Right renal pelvis (tissue), 4 donors: ENCODE measurements at places on chromosomes 5 and 9.
A peak's percentile ranks its signal among the peaks of the same experiment; 100 is the strongest.

- DNase-seq: no peak
Observed at GRCh38 chr9:107707428-107707837, 217.9 kb upstream of the KLF4 start.

DNA sequence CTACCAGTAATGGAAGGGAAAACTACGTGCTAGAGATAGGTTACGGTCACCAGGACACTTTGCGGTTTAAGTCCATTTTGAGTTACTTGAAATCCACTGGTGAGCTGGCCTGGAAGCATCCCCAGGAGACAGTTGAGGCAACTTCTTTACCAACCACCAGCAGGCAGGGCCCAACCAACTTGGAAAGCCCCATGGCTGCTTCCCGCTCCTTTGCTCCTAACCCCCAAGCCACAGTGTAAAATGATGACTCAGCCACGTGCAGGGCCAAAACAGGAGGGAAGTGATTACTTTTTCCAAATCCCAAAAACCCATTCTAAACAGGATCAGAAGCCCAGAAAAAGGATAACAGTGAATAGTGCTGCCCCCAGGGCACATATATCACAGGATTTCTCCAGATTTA is 87.4 kb downstream of the PAX5 start:
- DNase-seq: no peak

DNA sequence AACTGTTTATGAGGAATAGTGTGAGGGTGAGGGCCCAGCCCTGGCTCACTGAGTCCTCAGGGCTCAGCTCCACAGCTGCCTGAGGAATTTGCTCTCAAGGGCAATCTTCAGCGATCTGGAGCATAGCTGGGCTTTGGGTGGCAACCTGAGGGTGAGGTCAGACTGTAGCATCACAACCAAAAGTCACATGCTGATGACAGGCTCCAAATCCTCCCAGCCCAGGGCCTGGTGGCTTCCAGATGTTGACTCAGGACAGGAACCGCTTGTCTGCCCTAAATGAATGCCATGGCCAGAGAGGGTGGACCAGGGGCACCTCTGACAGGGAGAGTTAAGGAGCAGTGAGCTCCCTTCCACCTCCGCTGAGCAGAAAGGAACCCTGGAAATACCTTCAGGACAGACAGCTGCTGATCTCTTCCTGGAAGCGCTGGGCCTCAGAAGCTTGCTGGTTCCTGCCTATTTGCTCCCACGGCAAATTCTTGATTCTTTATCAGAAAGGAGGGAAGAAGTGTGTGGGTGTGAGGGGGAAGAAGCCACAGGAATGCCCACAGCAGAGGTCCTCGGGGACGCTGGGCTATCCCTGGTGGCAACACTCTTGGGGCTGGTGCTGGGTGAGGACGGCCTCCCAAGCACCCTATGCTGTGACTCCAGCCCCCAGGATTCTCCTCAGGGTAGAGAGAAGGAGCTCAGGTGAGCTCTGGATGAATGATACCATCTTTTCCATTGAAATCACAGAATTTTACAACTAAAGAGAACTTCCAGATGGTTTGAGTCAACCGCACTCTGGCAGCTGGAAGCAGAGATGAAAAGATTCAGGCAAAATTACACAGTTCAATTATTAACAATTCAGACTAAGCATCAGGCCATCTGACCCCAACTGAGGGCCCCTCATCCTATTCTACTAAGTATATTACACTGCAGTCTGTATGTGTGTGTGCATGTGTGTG is 13.8 kb upstream of the CTSL start:
- no peak for DNase-seq

DNA sequence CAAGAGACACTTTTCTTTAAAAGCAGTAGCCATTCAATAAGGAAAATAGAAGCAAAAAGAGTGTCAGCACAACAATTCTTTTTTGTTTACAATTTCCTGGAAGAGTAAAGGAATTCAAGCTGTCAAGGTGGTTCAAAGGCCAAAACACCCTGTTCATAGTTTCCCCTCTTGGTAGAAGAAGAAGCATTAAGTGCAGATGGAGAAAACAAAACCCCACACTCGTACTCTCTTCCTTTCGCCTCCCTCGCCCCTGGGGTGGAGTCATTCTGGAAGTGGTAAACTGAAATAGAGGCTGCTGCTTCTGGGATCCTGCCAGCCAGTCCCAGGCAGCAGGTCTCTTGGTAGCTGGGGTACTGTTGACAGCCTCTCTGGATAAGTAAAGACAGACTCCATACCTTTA is 105.0 kb downstream of the ANKRD55 start:
- no peak for DNase-seq

DNA sequence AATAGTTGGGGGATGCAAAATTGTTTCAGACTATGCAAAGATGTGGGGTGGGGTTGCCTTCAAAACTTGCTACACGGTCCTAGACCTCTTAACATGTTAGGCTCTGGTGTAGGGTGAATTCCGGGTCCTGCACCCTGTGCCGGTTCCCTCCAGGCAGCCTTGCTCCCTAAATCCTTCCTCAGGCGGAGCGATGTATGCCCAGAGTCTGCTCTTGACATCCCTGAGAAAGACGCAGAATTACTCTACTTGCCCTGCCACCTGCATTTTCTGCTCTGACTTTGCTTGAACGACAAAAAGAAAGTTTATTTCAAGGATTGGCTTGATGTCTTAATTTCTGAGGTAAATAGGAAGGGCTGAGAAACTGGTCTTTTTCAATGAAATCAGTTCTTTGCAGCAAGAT is 691 bp downstream of the THBS4 start:
- no peak for DNase-seq

DNA sequence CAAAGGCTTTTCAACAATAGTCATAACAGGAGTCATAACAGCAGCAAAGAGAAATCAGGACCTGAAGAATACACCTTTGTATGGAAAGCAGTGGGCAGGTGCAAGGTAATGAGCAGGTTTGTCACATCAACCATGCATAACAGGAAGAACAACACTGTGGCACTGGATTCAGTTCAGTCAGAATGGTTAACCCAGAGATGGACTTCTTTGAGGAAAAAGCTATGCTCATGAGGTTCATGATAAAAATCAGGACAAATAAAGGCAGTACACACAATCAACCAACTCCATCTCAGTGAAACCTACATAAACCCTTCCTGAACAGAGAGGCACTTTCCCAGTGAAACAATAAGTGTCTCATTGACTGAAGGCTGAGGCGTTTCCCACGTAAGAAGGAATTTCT is 27.0 kb downstream of the ABITRAM start:
- DNase-seq: no peak

DNA sequence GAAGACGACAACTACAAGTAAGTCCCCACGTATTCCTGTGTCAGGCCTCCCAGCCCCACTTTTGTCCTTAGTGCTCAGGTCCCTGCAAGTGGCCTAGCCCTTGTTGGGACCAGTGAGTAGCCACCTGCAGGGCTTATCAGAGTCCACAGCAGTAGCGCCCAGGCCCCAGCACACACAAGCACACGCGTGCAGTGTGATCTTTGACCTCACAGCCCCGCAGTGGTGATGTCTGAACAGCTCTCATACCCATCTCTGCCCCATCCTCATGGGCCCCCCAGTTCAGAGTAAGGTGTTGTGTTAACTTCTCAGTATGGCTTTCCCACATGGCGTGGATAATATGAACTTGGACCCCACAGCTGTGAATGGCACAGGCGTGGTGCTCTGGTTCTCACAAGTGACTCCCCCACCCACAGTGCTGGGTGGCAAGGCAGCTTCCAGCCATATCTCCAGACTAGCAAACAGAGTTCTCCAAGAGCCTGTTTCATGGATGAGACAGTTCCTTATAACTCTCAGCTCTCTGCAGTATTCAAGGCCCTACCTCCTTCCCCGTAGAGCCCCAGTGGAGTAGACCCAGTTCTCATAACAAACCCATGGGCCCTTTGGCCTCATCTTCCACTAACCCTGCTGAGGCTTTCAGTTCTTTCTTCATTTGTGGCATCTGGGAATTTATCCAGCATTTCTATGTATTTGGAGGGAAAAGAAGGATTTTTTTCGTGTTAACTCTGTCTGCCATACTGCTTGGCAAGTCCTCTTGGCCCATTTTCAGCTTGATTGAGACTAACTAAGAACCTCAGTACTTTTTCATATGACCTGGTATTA is 46.5 kb upstream of the ANGPTL2 start:
- no peak for DNase-seq

DNA sequence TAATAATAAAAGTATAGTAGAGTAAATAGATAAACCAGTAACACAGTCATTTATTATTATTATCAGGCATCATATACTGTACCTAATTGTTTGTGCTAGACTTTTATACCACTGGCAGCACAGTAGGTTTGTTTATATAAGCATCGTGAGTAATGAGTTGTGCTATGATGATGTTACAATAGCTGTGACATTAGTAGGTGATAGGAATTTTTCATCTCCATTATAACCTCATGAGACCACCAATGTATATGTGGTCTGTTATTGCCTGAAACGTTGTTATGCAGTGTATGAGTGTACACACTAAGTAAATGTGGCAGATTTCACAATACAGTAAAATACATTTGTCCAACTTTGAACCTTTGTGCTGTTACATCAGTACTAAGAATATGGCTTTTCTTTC is 72.7 kb upstream of the SPATA31D4 start:
- DNase-seq: no peak

DNA sequence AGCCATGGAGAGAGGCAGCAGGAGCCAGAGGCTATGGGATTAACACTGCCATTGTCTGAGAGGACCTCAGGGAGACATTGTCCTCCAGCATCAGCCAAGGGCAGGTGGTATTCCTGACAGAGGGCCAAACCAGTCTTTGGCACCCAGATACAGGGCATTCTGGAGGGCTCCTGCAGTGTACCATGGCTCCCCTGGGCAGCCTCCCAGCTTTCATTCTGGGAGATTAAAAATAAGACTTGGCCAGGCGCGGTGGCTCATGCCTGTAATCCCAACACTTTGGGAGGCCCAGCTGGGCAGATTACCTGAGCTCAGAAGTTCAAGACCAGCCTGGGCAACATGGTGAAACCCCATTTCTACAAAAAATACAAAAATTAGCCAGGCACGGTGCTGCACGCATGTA is 4.2 kb downstream of the MTAP start:
- no peak for DNase-seq

DNA sequence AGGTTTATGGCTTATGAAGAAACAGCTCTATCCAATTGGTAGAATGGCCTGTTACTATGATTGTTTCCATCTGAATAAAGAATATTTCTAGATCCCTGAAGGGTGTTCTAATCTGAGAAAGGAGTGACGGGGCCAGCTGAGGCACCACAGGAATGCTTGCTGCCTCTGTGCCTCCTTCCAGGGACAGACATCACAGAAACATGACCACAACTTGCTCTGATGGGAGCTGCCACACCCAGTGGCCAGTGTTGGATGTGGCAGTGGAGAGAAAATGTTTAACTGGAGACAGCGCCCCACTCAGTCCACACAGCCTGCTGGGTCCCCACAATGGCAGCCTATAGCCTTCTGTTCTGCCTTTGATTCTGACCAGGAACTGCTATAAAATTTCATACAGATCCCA is 38.6 kb upstream of the TESK1 start:
- no peak for DNase-seq

DNA sequence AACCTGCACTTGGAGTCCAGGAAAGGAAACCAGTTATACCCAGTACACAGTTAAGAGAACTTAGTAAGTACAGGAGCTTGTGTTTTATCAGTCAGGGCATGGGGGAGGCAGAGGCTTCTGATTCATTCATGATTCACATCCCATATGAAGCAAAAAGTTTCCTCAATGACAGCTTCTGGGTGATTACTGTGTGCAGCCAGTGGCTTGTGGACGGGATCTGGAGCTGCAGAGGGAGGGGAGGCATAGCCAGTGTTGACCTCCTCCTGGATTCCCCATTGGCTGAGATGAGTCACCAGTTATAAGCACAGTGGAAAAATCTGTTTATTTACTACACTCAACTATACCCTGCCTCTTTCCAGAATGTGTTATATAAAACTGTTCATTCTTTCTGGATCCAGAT is 17.7 kb downstream of the IL31RA start:
- no peak for DNase-seq

GRCh38 chr9:132823370-132824145 is 54.5 kb downstream of the AK8 start:
- DNase-seq: no peak

GRCh38 chr5:164060786-164061355 is 555.5 kb downstream of the MAT2B start:
- no peak for DNase-seq

GRCh38 chr9:117018966-117019617 is 332.0 kb downstream of the TRIM32 start:
- DNase-seq: no peak

- peak; percentile 23 for DNase-seq
Observed at GRCh38 chr5:33232731-33233505, 207.8 kb upstream of the TARS1 start.

DNA sequence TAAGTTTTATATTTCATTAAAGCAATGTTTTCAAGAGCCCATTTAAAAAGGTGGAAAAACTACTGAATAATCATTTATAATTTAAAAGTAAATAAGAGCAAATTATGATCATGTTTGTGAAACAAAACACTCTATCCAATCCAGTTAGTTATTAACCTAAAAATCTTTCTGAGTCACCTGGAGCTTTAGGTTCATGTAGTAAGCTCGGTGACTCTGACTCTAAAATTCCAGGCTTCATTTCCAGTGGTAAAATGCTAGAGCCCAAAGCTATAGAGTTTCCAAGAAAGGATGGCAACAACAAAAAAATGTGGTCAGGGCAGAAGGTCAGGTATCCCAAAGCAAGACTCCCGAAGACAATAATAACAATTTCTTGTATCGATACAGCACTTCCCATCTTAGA is 76.1 kb upstream of the SPOCK1 start:
- no peak for DNase-seq

- DNase-seq: no peak
Observed at GRCh38 chr9:33143241-33143661, 23.9 kb downstream of the B4GALT1 start.

DNA sequence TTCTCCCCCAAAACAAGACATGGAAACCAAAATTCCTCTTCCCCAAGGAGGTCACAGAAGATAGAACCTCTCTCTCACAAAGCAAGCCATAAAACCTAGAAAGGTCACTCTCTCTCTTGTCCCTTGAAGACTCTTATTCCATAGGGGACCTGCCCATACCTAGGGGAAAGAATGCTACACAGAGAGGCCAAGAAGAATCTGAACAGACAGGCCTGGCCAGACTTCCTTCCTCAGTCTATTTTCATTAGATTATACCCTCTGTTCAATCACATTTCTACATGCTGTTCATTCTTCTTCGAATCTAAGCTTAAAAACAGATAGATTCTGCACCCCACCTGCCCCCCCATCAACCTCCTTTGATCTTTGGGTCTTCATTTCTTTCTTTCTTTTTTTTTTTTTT is 206.8 kb downstream of the TLE4 start:
- DNase-seq: no peak

DNA sequence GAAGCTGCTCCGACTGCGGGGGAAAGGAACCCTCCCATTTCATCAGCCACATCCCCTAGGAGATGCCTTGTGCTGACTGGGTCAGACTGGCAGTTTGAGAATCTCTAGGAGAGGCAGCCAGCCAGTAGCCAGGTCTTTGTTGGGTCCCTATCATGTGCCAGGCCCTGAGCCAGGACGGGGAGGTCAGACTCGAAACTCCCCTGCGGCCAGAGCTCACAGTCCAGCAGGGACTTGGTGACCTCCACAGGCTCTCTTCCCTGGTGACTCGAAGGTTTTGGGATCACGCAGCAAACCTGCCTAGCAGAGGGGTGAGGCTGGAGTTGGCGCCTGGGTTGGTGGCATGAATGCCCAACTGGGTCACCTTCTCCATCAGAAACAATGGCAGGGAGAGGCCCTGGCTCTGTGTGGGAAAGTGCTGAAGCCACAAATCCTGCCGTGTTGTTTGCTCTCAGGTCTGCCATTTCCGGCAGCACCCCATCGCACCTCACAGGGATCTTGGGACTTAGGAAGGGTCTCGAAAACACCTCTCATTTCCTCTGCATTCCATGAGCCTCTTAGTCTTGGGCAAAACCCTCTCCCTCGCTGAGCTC is 14.4 kb upstream of the ORM1 start:
- no peak for DNase-seq
